CD4-positive, alpha-beta T cell treated with Interleukin-2 at 100 ng/mL for 4 hours (primary cell): ENCODE measurements at places on chromosomes 4 and X.

DNA sequence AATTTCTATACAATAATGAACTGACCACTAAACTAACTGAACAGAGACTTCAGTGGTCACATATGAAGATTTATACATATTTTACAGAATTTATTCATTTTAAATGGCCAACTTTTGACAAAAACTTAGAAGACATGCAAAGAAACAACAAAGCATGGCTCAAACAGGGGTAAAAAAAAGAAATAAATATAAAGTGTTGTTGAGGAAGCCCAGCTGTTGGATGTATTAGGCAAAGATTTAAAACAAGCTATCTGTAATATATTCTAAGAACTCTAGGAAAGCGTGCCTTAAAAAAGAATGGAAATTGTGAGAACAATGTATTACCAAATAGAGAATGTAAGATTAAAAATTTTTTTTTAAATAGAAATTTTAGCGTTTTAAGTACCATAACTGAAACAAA lies 210.9 kb upstream of the HTR2C start:
- DNase-seq: no peak

- no peak for DNase-seq
Measured at GRCh38 chrX:40866893-40867292, 131.6 kb upstream of the MED14 start.

- no peak for DNase-seq
Measured at GRCh38 chr4:155696726-155697125, 30.1 kb downstream of the GUCY1A1 start.

- DNase-seq: no peak
Measured at GRCh38 chr4:176358083-176358469, 38.3 kb downstream of the SPCS3 start.

- DNase-seq: no peak
Measured at GRCh38 chr4:142248946-142249345, 597.2 kb downstream of the INPP4B start.

DNA sequence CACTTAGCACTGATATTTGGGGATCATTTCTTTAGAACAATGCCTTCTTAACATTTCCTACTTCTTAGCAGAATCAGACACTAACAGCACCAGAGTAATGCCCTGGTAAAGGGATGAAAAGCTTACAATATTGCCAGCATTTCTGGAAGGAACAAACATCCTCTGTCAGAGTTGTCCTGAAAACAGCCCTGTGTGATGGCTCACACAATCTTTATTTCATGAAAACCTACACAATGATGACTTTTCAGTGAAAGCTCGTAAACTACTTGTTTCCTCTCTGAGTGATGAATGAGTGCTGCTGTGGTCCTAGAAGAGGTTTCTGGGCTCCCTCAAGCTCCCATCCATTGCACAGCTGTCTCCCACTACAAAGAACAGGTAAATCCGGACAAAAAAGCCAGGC lies 52.8 kb downstream of the GPC4 start:
- DNase-seq: no peak

GRCh38 chrX:133880032-133880443 lies 105.4 kb downstream of the GPC3 start:
- DNase-seq: no peak

DNA sequence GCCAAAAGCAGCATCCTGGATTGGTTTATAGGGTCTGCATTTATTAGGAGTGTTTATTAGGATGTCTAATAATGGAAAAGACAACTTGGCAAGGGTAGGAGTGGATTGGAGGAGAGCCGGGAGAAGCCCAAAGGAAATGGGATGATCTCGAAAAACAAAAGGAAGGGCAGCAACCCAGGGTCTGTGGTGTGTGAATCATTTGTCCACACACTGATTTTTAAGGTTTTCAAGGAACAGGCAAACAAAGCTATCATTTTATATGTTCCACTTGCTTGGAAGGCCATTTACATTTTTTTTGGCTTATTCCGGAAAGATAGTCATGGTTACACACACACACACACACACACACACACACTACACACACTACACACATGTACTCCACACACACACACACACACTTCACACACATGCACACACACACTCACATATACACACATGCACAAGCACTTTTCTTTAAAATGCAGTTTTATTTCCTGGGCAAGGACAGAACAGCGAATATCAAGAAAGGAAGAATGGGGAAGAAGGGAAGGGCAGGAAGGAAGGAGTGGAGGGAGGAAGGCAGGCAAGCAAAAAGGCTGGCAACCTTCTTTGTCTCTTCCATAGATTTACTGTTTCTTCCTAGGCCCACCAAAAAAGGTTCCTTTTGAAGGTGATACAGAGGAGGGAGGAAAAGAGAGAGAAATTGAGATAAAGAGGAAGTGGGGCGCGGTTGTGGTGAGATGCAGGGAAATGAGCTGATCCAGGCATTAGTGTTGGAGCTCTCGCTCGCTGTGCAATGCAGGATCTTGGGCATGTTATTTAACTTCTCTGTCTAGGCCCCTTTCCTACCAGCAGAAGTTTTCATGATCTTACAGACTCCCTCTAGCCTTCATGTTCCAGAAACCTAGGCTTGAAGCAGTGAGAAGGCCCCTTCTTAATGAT lies 88.6 kb upstream of the MAML3 start:
- no peak for DNase-seq

GRCh38 chr4:40789771-40790170 lies 40.0 kb downstream of the NSUN7 start:
- DNase-seq: no peak
